ENCODE measurements at places on chromosomes 6 and 20.

- no peak for DNase-seq
These were observed 126.4 kb downstream of the BANF2 start for GRCh38 chr20:17825960-17826843.

- no peak for DNase-seq
These were observed 21.3 kb upstream of the RREB1 start for GRCh38 chr6:7086488-7086887.

DNA sequence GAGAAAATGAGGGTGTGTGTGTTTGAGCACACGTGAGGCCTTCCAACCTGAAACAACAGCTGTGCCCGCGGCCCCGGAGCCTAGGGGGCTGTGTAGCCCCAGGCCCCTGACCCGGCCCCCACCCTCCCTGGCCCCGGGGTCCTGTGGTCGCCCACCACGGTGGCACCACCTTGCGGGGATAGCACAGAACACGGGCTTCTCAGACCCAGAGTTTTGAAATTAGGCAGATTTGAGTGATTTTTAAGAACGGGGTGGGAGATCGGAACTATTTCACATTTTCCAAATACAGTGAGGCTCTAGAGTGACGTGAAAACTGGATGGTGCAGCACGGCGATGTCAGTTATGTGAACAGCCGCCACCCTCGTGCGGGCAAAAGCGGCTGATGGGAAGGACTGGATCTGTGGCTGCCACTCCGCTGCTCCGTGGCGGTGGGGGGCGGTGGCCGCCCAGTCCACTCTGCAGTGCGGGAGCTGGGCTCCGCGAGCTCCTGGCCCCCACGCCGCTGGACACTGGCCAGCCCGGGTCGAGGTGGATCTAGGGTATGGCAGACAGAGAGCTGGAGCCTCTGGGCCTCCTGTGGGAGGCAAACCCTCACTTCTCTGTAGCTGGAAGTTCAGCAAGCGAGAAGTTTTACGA, 17.3 kb upstream of the BHLHE23 start:
- DNase-seq = no peak

DNA sequence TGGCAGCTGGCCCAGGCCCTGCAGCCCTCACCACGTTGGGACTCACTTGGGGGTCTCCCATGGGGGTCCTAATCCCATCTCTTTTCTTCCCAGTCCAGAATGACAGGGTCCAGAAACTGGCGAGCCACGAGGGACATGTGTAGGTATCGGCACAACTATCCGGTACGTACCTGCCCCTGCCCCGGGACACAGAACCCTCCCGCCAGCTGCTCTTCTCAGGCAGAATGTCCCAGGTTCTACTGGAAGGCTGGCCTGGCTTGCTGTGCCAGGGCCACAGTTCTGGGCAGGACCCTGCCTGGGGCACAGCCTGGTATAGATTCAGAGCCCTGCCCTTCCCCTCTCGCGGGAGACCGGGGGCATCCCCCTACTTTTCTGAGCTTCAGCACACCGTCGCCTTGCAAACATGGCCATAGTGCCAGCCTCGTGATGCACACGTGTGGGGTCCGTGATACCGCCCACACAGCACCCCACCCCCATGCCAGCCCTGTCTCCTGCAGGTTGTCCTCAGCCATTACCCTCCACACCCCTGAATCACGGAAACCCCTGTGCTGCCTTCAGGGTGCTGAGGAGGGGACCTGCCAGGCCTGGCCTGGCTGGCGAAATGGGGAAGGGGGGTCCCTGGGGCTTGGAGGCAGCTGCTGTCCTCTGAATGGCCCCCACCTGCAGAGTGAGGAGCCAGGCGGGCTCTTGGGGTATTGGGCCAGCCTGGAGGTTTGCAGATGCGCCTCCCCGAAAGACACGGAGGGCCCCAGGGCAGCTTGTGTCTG, 3.0 kb downstream of the OGFR start:
- no peak for DNase-seq

DNA sequence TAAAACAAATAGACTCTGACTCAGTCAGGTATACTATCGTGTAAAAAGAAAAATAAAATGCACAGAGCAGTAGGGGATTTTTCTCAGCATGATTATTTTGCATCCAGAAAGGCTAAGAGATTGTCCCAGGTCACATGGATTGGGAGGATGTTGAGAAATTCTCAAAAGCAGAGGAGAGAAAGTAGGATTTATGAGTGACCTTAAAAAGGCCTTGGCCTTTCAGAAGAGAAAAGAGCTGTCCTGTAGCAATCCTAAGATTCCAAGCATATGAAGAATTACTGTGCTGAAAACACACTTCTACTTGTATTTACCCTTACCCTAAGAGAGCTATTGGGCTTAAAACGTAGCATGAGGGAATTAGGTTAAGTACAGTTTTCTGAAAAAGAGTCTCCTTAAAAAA, 149.7 kb upstream of the ENPP5 start:
- no peak for DNase-seq

- DNase-seq = no peak
These were observed 575.2 kb upstream of the ADGRB3 start for GRCh38 chr6:68059899-68060298.

GRCh38 chr20:43040427-43040826, 149.3 kb downstream of the PTPRT start:
- DNase-seq = no peak

GRCh38 chr6:70846207-70846835, 110.5 kb downstream of the B3GAT2 start:
- no peak for DNase-seq

DNA sequence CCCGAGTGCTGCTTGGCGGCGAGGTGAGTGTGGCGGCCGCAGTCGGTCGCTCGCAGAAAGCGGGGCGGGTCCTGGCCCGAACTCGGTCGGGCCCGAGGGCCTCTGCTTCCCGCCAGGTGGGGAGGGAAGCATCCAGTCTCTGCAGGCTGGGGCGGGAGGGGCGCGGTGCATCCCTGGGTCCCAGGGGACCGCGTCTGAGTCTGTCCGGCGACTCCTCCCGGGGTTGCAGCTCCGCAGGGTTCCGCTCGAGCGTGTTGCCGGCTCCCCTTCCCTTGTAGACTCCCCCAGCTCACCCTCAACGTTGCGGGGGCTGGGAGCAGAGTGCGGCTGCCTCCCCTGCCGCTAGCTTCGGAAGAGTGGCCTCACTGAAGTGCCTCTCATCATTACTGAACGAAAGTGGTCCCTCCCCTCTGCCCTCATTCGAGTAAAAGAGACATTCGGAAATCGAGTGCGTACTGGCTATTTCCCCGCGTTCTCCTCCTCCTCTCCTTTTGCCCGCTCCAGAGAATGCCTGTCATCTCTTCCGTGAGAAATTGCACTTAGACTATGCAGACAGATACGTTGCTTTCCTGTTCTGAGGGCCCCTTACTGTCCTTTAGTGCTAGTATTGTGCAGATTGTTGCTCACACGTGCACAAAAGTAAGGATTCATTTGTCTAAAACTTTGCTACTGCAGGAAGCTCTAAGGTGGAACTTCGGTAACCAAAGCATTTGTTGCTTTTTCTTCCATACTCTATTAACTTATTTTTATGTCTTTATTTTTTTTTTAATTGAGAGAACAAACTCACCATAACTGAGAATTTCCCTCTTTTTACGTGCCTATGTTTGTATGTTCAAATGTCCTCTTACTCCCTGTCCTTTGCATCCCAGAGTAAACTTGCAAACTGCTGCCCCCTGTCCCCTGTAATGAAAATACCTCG, 751 bp downstream of the MAP3K4 start:
- DNase-seq = no peak

GRCh38 chr6:132456700-132457143, 55.4 kb upstream of the MOXD1 start:
- no peak for DNase-seq

DNA sequence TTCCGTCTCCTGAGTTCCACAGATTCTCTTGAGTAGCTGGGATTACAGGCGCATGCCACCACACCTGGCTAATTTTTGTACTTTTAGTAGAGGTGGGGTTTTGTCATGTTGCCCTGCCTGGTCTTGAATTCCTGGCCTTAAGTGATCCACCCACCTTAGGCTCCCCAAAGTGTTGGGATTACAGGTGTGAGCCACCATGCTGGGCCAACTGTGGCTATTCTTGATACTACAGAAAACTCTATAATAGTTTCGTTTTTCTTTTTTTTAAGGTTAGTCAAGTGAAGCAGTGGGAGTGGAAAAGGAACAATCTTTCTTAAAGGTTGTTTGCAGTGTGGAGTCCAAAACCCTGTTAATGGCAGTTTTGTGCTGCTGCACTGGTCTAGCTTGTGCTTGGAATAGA, 84.7 kb downstream of the POPDC3 start:
- no peak for DNase-seq

DNA sequence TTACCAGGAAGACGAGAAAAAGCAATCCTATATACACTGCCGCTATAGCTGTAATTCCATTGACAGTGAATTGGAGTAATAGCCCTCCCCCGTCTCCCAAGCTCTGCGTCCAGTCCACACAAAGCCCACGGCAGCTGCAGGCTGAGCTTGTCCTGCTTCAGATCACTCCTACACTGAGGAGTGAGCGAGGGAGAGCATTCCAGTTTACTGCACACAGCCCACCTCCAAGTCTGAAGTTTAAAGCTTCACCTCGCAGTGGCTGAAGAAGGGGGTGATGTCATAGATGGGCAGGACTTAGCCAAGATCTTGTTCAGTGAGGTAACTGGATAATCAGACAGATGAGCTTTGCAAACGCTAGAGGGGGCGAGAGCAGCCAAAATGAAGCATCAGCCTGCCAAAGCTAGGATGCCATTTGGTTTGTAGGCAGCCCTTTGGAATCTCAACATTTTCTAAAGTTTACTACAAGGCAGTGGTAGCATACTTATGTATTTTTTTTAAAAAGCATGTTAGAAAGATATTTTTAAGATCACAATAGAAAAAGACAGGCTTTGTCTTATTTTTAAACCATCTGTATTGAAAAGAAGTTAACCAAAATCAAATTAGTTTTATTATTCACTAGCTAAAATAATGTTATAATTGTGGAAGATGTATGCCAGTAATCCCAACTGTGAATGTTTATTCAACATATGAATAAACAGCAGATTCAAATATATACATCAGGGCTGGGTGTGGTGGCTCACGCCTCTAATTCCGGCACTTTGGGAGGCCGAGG, at the start of gene FLRT3:
TSS of gene FLRT3 (minus strand) at position 213 of the 772 bp plus-strand sequence. CDS start 10,106 bp downstream, outside the sequence.
- DNase-seq = peak; percentile 65

- no peak for DNase-seq
These were observed 8.3 kb downstream of the LRRN4 start for GRCh38 chr20:6045566-6045965.

- DNase-seq = no peak
These were observed 89.8 kb upstream of the UST start for GRCh38 chr6:148657048-148657447.

GRCh38 chr6:89707766-89708165, 69.2 kb upstream of the LYRM2 start:
- DNase-seq = no peak

- no peak for DNase-seq
These were observed 63.0 kb upstream of the CD2AP start for GRCh38 chr6:47414423-47415167.

DNA sequence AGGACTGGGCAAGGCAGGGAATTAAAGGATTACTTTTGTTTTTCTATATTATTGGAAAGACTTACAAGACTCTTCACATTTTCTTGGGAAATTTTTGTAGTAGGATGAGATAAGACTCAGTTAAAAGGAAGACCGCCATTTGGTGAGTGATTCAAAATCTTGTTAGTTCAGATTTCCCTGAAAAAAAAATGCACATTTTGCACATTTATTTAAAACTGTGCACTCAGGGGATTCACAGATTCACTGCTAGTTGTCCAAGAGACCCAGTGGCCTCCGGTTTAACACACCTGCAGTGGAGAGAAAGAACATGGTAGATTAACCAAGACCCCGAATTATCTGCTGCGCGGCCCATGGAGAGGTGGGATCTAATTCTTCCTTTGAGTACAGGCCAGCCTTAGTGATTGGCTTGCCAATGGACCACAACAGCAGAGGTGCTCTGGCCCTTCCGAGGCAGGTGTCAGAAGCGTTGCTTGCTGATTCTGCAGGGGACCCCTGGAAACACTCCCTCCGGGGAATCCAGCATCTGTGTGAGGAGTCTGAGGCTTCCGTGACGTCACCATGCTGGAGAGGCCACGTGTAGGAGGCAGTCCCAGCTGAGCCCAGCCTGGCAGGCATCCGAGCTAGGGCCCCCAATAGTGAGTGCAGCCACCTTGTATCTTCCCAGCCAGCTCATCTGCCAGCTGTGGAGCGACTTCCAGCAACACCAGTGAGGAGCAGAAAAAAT, 68.9 kb downstream of the ZNF217 start:
- no peak for DNase-seq

DNA sequence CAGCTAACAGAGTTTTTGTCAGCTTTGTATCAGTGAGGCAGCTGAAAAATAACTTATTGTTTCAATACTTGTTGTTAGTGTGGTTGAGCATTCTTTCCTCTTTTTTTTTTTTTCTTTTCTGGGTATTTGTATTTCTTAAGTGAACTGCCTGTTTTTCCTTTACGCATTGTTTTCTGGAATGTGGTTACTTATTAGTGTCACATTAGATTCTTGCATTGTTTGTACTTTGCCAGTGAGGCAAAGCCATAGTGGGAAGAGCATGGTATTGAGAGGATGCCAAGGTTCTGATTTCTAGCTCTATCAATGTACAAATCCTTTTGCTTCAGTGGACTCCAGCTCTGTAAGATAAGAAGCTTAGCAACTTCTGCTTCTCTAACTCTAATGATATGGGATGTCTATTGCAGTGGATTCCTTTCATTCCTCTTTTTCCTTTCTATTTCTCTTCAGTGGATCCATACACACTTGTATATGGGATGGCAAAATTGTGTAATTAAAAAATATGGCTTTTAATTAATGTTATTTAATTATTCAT, 3.9 kb downstream of the CDKAL1 start:
- DNase-seq = no peak

DNA sequence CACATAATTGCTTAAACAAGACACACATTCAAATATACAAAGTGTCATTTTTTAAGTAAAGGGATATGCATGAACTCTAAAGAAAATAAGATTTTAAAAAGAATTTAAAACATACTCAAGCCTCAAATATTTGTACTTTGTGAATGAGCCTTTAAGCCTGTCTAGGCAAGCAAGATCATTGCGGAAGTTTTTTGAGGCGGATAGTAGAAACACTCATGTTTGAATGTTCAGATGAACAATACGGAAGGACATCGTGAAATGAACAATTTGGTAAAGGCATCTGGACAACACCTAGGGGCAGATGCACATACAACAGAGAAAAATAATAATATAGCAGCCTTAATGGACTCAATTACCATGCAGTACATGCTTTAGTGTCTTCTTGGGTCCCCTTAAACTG, 928.9 kb downstream of the TFAP2A start:
- no peak for DNase-seq

GRCh38 chr6:35034411-35035191, 106.5 kb downstream of the TCP11 start:
- DNase-seq = no peak

DNA sequence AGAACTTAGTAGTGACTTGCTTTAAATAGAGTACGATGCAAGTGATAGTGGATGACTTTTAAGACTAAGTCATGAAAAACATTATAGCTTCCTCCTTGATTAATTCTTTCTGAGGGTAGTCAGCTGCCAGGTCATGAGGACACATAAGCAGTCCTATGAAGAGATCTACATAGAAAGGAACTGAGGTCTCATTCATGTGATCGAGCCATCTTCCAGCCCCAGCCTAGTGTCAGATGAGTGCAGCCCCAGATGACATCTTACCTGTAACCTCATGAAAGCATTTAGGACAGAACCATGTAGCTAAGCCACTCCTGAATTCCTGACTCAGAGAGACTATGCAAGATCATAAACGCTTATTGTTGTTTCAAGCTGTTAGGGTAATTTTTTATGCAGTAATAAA, 67.7 kb downstream of the AK9 start:
- no peak for DNase-seq
